Choroid plexus epithelial cell (primary cell): ENCODE measurements at places on chromosomes 2 and 18.
A peak's percentile ranks its signal among the peaks of the same experiment; 100 is the strongest.

- peak; percentile 88 for DNase-seq
Measured at GRCh38 chr2:69138247-69138772, 125.3 kb downstream of the ANTXR1 start.

DNA sequence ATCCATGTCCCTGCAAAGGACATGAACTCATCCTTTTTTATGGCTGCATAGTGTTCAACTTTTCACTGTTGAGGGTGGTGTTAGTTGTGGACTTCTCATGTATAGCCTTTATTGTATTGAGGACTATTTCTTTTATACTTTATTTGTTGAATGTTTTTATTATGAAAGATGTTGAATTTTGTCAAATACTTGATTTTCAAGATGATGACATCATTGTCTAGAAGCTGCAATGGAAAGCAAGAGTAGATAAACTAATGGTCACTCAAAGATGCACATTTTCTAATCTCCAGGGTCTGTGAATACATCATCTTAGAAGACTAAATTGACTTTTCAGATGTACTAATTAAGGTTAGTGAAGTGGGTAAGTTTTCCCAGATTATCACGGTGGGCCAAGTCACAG lies 1117.0 kb downstream of the DSC3 start:
- no peak for DNase-seq

GRCh38 chr2:226693521-226693920 lies 106.1 kb downstream of the IRS1 start:
- no peak for DNase-seq

DNA sequence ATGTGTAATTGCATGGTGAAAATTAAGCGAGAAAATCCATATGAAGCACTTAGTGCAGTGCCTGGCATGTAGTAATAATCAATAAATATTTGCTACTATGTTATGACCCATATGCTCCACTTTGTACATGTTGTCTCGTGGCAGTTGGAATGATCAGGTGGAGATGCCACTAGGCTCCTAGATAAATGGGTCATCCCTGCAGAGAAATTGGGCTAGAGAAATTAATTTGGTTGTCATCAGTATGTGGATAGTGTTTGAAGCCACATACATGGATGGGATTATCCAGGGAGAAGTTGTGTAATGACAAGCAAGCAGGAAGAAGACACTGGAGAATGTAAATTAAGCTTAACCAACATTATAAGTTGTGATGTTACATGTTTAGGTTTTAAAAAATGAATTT lies 33.0 kb downstream of the ACYP2 start:
- DNase-seq, result no peak

GRCh38 chr2:105103481-105103880 lies 65.6 kb downstream of the MRPS9 start:
- no peak for DNase-seq

DNA sequence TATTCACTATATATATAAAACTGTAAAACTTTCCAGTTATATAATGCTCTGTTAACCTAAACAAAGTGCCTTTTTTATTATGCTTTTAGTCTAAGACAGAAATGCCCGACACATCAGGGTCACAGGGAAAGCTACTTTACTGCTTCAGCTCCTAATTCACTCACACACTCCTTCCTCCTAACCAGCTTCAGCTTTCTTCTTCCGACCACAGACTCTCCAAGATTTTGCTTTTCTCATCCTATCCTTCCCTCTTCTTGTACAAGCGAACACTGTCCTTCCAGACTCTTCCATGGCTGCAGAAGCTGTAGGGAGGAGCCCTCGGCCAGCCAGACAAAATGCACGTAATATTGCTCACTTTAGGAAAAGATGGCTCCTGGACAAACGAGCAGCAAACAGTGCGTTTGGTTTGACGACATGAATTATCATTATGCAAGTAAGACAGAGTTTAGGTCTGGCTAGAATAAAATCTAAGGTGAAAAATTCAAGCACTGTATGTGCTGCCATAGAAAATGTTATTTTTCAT lies 47.5 kb upstream of the HNRNPA3 start:
- peak; percentile 62 for DNase-seq

- no peak for DNase-seq
Measured at GRCh38 chr2:47767497-47767844, 15.5 kb upstream of the MSH6 start.

- no peak for DNase-seq
Measured at GRCh38 chr18:62766266-62766665, 50.9 kb downstream of the PHLPP1 start.

DNA sequence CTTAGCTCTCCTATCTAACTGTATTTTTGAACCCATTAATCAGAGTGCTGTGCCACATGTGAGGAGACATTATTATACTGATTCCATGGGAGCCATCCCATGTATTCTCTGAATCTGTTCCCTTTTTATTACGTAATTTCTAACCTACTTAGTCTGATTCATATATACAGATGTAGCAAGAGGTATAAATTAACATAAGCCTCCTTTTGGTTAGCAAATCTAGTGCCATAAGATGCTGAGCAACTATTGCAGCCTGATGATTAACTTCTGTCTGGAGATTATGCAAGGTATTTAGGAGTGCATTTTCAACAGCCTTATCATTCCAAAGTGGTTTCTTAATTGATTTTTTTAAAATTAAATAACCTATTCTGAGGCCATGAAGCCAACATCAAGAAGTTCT lies 114.1 kb upstream of the MSH2 start:
- DNase-seq, result peak; percentile 88

DNA sequence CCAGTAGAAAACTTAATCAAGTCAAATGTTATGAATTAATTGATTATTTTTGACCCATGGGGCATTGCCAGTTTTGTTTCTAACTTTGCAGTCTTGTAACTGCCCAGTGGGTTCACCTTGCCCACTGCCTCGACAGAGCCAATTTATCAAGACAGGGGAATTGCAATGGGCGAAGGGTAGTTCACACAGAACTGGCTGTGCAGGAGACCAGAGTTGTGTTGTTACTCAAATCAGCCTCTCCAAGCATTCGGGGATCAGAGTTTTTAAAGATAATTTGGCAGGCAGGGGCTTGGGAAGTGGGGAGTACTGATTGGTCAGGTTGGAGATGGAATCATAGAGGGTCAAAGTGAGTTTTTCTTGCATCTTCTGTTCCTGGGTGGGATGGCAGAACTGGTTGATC lies 168.5 kb upstream of the COPS8 start:
- DNase-seq, result no peak

GRCh38 chr2:233833345-233833744 lies 21.0 kb downstream of the HJURP start:
- DNase-seq, result peak; percentile 19

DNA sequence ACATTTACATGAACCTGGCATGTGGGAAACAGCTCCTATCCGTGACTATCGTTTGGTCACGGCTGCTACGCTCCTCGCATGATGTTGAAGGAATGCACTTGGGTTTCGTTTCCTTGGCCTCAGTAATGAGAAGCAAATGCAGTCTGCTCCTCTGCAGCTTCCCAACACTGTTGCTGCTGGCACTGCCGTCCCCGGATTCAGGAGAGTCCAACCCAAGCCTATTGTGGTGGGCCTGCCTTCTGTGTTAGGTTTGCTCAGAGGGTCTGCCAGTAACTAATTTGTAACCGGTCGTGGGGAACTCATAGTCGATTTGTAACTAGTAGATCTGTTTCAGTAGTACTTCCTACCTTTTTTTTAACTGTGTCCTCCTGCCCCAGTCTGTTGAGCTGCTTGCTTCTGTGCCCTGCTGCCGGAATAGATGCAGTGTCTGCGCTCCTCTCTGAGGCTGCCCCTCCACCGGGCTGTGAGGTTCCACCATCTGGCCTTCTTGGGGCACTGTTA lies 58.4 kb downstream of the WDSUB1 start:
- no peak for DNase-seq

DNA sequence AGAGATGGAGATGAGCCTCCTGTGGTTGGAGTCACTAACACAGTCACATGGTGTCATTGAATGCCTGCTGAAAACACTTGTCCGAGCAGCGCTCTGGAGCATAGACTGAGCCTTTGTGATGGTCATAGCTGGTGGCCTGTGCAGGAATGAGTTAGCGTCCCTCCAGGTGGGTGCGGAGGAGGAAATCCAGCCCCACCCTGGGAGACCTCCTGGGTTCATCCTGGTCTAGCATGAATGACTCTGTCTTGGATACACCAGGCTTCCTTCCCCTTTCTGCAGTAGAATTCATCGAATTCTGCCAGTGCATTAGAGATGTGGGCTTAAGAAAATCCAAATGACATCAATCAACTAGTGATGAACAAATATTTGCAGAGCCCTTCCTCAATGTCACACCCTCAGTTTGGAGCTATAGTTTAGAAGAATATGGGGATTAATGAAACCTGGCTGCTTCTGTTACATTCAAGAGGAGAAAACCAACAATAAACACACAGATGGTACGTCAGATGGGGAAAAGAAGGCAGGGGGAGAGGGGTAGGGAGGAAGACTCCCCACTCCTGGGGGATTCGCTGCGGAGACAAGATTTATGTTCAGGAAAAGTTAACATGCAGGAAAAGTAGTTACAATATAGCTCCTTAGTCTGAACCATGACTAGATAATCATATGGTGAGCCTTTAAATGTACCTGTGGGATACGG lies 136.7 kb downstream of the DDX1 start:
- no peak for DNase-seq

GRCh38 chr2:142220239-142220638 lies 89.4 kb upstream of the LRP1B start:
- DNase-seq, result no peak

DNA sequence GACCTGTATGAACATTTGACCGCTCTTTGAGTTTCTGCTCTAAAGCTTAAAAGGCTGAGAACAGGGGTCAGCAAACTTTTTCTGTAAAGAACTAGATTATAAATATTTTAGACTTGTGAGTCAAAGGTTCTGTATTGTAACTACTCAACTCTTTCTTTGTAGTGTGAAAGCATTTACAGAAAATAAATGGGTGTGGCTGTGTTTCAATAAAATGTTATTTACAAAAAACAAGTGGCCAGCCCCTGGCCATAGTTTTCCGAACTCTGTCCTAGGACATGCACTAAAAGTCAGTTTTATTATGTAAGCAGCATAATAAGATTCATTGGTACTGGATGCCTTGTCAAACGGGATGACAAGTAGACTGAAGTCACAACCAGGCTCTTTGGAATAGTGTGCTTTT lies 434.9 kb downstream of the ZEB2 start:
- DNase-seq, result peak; percentile 16

DNA sequence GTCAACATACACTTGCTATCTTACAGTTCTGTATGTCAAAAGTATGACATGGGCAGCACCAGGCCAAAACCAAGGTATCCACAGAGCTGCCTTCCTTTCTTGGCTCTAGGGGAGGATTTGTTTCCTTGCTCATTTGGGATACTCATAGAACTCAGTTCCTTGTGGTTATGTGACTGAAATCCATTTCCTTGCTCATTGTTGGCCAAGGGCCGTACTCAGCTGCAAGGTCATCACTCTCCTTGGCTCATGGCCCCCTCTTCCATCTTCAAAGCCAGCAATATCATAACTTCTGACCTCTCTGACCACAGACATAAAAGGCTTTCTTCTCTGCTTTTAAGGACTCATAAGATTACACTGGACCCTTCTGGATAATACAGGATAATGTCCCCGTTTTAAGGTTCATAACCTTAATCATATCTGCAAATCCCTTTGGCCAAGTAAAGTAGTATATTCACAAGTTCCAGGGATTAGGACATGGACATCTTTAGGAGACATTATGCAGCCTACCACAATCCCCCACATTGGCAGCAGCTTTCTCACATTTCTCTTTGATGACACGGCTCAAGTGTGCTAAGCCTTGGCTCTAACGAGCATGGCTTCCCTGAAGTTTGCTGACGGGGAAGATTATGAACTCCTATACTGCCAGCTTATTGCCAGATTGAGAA lies 20.9 kb downstream of the TMEM237 start:
- DNase-seq, result peak; percentile 15
